Coronary artery (tissue), 2 donors: ENCODE measurements at places on chromosomes 2 and 18.

GRCh38 chr2:139742216-139743172 is 962.3 kb upstream of the NXPH2 start:
- DNase-seq, result no peak

DNA sequence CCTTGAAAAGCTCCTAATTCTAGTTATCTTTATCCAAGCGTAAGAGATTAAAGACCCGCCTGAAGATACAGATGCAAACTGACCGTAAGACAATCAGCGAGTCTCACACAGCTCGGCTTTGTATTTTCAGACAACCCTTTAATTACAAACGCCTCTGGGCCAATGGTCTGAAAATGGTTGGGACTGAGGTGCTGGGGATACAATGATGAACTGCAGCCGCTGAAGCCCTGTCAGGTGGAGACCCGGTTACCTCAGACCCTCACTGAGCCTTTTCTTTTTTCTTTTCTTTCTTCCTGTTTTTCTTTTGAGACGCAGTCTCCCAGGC is 715 bp upstream of the CFAP36 start:
- no peak for DNase-seq

GRCh38 chr2:135991861-135992260 is 6.4 kb upstream of the DARS1 start:
- no peak for DNase-seq

DNA sequence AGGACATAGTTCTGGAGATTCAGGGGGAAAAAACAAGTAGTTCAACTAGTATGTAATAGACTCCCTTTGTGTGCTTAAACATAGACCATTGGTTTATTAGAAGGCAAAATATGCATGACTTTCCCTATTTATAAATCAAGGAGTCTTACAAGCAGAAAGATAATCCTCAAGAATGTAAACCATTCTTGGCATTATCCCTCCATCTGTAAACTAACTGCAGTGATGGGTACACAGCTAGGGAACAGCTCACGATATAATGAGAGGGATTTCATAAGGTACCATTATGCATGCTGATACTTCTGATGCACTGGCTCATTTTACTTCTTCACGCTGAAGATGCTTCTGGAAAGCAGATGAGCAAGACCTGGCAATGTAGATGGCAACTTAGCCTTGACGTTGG is 878 bp downstream of the FBXO15 start:
- DNase-seq, result no peak

GRCh38 chr2:74632209-74632938 is 15.8 kb downstream of the M1AP start:
- DNase-seq, result no peak

- DNase-seq, result no peak
Observed at GRCh38 chr2:33746208-33746800, 147.2 kb upstream of the FAM98A start.
